ENCODE measurements at places on chromosomes 7 and 10. TPM values are rescaled to one million over a fixed set of nuclear protein-coding genes. Genes with fewer than 3 reads are reported as not detected.
A peak's percentile ranks its signal among the peaks of the same experiment; 100 is the strongest.

The TSPAN33 gene
- 7.6 TPM for total RNA-seq

DNA sequence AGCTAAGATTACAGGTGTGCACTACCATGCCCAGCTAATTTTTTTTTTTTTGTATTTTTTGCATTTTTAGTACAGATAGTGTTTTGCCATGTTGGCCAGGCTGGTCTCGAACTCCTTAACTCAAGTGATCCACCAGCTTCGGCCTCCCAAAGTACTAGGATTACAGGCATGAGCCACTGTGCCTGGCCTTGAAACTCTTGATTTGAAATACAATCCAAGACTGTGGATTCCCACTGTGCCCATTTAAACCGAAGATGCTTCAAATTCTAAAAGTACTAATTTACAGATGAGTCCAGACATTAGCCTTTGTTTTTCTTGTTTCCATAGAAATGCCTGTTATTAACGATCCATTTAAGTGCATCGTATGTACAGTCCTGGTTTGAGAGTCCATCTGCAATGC is 130.9 kb downstream of the CACNA2D1 start:
- DNase-seq = no peak

GRCh38 chr10:53406532-53406931 is 633.9 kb upstream of the MBL2 start:
- DNase-seq = no peak

GRCh38 chr7:120733143-120733542 is 124.8 kb downstream of the TSPAN12 start:
- DNase-seq = no peak

GRCh38 chr7:149669121-149669818 is 104.1 kb downstream of the ZNF467 start:
- DNase-seq = peak; percentile 41

The H2BK1 gene
- total RNA-seq = not detected

DNA sequence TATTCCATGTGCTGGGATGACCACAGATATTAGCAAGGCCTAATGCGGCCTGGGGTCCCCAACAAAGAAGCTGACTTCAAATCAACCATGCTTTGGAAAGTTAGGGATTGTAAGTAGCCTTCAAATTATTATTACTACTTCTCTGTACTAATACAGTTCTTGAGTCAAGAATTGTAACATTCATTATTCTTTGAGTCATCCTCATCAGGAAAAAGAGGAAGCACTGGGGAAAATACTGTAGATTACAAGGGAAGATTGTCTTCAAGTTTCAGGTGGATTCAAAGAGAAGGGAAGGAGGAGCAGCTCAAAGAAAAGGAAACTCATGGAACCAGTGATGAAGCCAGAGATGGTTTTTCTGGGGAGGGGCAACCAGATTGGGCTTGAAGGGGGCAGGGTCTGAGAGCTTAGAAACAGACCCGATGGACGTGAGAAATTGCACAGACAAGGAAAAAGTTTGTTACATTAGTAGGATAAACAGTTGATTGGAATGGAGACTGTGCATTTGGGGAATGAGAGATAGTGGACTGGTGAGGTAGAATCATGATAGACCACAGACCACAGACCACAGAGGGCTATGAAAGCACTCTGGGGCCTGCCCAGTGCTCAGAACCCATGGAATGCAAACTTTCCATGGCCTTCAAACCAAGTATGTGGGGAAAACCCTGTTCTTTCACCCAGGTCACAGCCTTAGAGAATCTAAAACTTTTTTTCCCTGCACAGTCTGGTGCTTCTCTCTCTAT is 209.9 kb downstream of the ZNF365 start:
- no peak for DNase-seq

GRCh38 chr7:109449760-109450159 is 880.1 kb downstream of the DNAJB9 start:
- DNase-seq = no peak

DNA sequence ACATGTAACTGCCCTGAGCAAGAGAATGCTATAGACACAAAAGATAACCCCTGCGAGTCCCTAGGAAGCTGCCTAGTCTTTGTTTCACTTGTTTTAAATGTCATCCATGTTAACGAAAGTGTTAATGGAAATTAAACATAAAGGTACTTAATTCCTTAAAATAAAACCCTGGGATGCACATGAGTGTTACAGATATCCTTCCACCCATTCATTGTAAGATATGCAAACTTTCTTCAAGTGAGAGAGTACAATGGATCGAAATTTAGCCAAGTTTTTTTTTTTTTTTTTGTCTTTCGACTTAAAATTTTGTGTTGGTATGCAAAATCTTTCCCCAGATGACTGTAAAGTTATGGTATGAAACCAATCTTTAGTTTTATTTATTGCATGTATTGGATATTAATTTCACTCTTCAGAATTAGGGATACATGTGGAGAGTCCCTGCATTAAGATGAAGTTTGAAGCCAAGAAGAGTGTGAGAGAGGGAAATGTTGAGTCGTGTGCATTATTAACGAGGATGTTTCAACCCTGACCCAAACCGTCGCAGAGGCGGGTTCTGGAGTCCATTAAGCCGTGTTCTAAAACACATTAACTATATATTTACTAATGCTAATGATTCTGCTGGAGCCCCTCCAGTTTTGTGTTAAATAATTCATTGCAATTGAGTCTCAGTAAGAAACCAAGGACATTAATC is 1.6 kb downstream of the CDK14 start:
- DNase-seq = no peak

The ANKRD7 gene
- 0.64 TPM for total RNA-seq

The A1CF gene
- not detected for total RNA-seq

- no peak for DNase-seq
These were observed 121.3 kb downstream of the MPP7 start for GRCh38 chr10:28181478-28182096.

DNA sequence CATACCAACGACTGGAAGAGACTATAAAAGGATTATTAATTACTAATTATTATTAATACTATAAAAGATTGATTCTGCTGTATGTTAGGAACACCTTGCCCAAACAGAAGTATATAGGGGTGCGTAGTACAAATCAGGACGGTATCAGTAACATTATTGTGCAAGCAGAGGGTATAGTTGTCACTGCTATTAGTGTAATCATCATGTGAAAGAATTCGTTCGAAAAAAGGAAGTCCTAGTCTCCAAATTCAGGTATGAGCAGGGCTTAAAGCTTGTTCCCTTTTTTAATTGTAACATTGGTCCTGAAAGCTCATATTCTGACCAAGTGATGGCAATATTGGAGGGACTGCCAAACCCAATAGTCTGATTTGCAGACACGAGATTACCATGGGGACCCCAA is 81.8 kb downstream of the THSD7A start:
- DNase-seq = no peak

The PTPRE gene
- total RNA-seq = 4.6 TPM

The CDC14C gene
- 0.23 TPM for total RNA-seq

GRCh38 chr10:80104066-80104926 is 25.8 kb downstream of the TMEM254 start:
- DNase-seq = no peak

GRCh38 chr7:107643407-107643806 is 17.2 kb upstream of the SLC26A4 start:
- no peak for DNase-seq

DNA sequence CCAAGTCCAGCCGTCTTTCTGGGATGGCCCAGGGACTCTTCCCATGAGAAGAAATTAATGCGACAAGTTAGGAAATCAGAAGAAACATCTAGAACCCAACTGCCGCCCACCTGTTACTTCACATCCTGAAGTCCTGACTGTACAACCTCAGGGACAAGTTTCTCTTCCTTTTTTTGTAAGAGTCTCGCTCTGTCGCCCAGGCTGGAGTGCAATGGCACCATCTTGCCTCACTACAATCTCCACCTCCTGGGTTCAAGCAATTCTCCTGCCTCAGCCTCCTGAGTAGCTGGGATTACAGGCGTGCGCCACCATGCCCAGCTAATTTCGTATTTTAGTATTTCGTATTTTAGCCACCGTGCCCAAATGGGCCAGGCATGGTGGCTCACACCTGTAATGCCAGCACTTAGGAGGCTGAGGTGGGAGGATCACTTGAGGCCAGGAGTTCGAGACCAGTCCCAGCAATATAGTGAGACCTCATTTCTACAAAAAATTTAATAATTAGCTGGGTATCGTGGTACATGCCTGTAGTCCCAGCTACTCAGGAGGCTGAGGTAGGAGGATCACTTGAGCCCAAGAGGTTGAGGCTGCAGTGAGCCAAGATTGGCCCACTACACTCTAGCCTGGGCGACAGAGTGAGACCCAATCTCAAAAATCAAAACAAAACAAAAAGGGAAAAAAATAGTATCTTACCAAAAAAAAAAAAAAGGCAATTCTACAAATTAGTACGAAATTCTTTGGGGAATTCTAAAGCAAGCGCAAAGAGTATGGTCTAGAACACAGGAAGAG is 20.8 kb downstream of the LAT2 start:
- no peak for DNase-seq

- no peak for DNase-seq
These were observed 230.5 kb downstream of the ARHGAP21 start for GRCh38 chr10:24493165-24493564.

The PRR15 gene
- total RNA-seq = not detected

- DNase-seq = no peak
These were observed 85.8 kb downstream of the GRK5 start for GRCh38 chr10:119292968-119293760.

- DNase-seq = no peak
These were observed 18.4 kb upstream of the GPR146 start for GRCh38 chr7:1025743-1026581.

The C10orf105 gene
- not detected for total RNA-seq

- DNase-seq = no peak
These were observed 97.7 kb upstream of the TCF7L2 start for GRCh38 chr10:112852306-112852705.

The CALU gene
- 172 TPM for total RNA-seq

GRCh38 chr7:101308245-101309085 is 13.1 kb downstream of the IFT22 start:
- DNase-seq = peak; percentile 71

DNA sequence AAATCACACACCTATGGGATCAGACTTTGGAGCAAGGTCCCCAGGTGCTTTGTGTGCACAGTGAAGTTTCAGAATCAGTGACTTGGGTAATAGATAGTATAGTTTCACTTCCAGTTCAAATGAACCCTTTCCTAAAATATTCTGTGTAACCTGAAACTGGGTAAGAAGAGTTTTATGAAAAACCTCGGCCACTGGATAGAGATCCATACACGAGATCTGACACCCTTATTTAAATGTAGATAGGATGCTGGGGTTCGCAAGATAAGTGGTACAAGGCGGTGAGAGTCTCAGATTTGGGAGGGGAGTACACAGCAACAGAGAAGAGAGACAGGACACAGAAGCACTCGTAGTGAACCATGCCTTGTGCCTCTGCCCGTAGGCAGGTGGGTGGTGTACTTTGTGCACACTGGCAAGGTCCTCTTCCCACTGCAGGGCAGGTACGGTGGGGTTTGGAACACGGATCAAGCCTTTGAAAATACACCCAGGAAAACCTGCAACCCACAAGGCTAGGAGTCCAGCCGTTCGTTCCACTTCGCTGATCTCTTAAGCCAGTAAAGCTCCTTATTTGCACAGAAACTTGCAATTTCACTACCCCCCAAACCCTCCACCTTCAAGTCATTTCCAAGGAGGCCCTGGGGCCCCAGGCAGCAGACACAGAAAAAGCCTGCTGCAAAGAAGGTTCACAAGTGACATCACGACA is 162.8 kb downstream of the USP6NL start:
- no peak for DNase-seq

GRCh38 chr7:128922496-128923410 is 12.2 kb upstream of the KCP start:
- no peak for DNase-seq

The HMX2 gene
- 1.1 TPM for total RNA-seq

GRCh38 chr7:120740348-120740747 is 117.6 kb downstream of the TSPAN12 start:
- DNase-seq = no peak

- DNase-seq = no peak
These were observed 42.5 kb downstream of the TACR2 start for GRCh38 chr10:69374242-69374641.

- no peak for DNase-seq
These were observed 484.0 kb upstream of the GALNT17 start for GRCh38 chr7:70647801-70648498.

DNA sequence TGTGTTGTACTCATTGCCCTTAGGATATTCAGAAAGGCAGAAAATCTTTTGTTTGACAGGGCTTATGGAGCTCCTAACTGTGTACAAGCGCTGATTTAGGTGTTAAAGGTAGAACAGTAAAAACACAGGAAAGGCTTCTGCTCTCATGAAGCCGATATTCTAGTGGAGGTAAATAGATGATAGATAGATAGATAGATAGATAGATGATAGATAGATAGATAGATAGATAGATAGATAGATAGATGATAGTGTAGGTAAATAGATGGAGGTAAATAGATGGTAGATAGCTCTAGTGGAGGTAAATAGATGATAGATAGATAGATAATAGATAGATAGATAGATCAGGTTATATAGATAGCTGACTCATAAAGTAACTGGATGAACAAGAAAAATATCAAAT is 39.4 kb upstream of the NPY start:
- DNase-seq = no peak

The SEMA3E gene
- total RNA-seq = 23.9 TPM

The TWIST1 gene
- total RNA-seq = not detected

GRCh38 chr10:50946991-50947781 is 61.8 kb upstream of the A1CF start:
- DNase-seq = no peak

DNA sequence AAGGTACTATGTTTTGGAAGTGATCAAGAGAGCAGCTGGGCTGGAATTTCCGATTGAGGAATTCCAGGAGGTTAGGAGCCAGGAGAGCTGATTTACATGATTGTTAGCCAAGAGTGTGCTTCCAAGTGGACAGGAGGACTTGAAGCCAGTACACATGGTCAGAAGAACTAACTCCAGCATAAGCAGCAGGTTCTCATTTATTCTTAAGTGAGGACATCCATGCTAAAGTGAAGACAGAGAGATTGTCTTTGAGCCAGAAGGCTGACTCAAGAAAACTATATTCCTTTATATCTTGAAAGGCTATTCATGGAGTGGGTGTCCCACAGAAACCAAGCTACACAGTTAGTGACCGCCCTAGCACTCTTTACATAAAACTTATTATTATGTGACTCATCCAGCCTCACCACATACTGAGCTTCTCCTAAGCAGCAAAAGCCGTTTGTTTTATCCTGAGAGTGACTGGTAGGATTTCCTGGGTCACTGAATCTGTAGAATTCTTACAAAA is 56.7 kb upstream of the SEMA3A start:
- DNase-seq = no peak

DNA sequence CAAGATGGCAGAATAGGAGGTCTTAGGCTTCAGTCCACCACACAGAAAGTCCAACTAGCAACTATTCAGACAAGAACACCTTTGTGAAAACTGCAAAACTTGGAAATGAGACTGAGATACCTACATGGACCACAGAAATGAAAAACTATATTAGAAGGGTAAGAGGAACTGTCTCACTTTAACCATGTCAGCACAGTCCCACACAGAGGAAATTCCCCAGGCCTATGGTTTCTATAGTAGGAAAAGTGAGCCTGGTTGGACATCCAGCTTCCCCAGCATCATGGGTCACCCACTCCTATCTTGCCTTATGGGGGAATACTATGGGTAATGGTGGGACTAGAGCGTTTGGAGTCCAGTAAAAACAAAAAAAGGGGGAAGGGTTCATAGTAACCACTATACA is 38.8 kb upstream of the CDK6 start:
- DNase-seq = no peak

The UCN3 gene
- not detected for total RNA-seq

The AKR1C1 gene
- total RNA-seq = 1,182 TPM

GRCh38 chr7:26538689-26539088 is 247.0 kb downstream of the SNX10 start:
- no peak for DNase-seq
